ENCODE measurements at places on chromosomes 11 and 22. TPM values are rescaled to one million over a fixed set of nuclear protein-coding genes. Genes with fewer than 3 reads are reported as not detected.

Gene OR56A1
- total RNA-seq: not detected

Gene ATXN10
- 56.6 TPM for total RNA-seq

Gene OR5J2
- not detected for total RNA-seq

Gene C11orf86
- not detected for total RNA-seq

Gene SELENOM
- 105 TPM for total RNA-seq

Gene VWCE
- total RNA-seq: 8.7 TPM

Gene ZNF280A
- not detected for total RNA-seq

Gene HYLS1
- 10.3 TPM for total RNA-seq

All from mammary microvascular endothelial cell (primary cell).